ENCODE measurements at places on chromosomes 6 and 20.

- DNase-seq, result no peak
Observed at GRCh38 chr6:34339432-34339831, 53.0 kb downstream of the NUDT3 start.

DNA sequence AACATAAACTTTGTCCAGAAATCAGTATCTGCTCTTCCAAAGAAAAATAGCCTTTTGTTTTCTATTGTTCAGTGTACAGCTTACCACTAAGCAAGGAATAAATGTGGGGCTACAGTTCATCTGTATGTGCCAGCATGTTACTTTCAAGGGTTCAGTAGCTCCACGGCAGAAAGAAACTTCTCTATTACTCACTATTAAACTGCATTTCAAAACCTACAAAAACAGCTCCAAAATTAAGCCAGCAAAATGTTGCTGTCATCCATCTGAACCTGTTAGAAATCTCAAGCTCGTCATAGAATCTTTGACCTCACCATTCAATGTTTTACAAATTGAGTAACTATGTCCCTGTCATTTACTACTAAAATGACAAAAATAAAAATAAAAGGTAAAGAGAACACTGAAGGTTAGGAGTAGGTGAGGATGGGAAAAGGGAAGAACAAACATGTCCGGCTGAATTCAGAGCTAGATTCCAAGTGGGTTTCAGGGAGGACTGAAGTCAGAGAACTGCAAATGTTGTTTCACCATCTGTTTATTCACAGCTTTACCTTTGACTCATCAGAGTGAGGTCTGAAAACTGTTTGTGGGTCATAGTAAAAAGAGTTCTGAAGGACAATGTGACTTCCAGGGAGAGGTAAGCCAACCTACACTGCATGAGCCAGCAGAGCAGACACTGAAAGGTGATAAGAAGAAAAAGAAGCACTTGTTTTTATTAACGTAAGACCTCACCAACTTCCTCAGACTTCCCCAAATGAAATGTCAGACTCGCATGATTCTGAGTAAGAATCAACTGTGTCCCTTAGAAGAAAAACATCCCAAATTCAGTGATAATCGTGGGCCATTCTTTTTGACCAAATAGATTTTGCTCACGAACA, 62.0 kb downstream of the ATXN1 start:
- DNase-seq, result no peak

DNA sequence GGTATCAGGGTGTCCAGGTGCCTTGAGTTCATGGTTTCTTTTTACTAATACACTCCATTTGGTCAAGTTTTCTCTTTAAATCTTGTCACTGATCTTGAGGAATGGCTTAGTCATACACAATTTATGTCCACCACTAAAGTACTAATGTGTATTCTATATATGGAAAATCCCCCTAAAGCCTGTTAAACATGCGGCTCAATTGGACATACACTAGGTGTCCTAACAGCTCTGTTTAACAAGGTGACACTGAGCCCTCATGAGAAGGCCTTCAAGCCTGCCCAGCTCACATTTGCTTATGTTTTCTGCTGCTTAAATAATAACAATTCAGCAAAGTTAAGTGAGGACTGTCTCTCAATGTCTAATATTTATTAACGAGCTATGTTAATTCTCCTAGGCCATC, 31.5 kb downstream of the PDE7B start:
- no peak for DNase-seq

GRCh38 chr6:131163886-131164285, 28.6 kb downstream of the AKAP7 start:
- DNase-seq, result no peak

DNA sequence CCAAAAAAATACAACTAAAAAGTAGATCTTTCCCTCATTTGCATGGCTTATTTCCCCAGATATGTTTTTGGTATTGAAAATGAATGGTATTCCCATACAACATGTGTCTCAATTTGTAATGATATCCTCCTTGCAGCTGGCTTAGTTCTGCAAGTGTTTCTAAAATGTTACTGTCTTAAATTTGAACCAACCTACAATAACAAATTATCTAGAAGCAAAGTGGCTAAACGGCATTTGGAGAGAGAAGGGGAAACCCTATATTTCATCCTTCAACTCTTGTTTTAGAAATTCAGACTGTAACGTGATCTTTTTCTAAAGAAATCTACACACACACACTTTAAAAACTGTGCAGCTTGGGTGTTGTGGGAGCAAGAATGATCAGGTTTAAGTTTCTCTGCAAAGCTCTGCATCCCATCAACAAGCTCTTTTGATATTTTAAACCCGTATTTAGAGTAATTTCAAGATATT, 153.0 kb downstream of the SOBP start:
- no peak for DNase-seq

DNA sequence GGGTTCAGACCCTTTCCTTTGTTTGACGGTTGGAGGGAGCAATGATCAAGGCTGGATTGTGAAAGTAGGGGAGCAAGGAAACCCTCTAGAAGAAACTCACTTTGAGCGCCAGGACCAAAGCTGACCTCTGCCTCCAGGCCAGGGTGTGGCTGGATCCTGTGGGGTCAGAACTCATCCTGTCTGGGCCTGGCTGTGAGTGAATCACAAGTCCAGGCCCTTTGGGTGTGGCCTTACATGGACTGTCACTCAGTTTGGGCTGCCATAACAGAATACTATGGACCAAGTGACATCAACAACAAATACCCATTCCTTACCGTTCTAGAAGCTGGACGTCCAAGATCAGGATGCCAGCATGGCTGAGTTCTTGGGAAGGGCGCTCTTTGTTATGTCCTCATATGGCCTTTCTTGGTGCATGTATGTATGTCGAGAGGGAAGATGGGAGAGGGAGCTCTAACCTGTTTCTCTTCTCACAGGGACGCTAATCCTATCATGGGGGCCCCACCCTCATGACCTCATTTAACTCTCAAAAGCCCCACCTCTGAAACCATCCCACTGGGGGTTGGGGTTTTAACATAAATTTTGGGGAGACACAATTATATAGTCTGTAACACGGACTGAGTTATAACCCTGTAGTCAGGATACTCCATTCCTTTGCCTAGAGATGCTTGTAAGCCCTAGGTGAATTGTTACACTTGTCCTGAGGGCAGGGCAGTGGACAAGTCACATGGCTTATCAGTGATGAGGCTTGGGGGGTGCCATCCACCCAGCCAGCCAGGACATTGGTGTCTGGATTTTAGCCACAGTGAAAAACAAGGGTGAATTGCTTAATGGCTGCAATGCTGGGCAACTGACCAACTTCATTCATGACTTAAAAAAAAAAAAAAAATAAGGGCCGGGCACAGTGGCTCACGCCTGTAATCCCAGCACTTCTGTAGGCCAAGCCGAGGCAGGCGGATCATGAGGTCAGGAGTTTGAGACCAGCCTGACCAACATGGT, 80.0 kb downstream of the TRMT11 start:
- DNase-seq, result no peak

DNA sequence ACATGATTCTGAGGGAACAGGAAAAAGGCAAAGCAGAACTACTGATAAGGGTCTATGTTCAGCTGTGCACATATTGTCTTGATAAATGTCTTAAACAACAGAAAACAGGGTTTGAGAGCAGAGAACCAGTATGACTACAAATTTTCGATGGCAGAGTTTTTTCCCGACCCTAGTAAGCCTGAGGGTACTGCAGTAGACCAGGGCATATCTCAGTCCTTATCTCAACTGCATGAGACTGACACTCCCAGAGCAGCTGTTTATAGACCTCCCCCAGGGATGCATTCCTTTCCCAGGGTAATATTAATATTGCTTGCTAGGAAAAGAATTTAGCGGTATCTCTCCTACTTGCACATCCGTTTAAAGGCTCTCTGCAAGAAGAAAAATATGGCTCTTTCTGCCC, 1176.8 kb upstream of the ADGRB3 start:
- no peak for DNase-seq

DNA sequence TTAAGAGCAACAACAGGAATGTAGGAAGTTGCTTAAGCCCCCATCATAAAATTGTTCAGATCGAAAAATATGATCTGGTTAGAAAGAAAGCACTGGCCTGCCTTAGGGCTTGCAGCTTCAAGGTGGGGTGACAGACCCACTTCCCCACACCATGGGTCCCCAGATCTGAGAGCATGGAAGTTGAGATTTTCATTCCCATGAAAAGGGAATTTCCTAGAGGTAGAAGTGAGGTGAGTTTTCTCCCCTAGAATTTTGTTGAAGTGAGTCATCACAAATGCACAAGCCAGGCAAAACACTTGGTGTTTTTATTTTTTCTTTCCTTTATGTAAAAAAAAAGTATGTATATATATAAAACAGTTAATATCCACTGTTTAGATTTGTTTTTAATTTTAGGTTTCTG, 213.6 kb upstream of the SUPT3H start:
- no peak for DNase-seq

Data from T-helper 17 cell (primary cell).